CD4-positive, alpha-beta memory T cell (primary cell): ENCODE measurements at places on chromosomes 2 and 18.

- no peak for DNase-seq
Observed at GRCh38 chr2:15141211-15141610, 419.9 kb downstream of the NBAS start.

GRCh38 chr18:22428672-22429071 is 11.0 kb upstream of the CTAGE1 start:
- DNase-seq: no peak

GRCh38 chr2:105287692-105288091 is 41.8 kb downstream of the TGFBRAP1 start:
- peak; percentile 4 for DNase-seq

- no peak for DNase-seq
Observed at GRCh38 chr2:4507661-4508060, 804.3 kb downstream of the DCDC2C start.

DNA sequence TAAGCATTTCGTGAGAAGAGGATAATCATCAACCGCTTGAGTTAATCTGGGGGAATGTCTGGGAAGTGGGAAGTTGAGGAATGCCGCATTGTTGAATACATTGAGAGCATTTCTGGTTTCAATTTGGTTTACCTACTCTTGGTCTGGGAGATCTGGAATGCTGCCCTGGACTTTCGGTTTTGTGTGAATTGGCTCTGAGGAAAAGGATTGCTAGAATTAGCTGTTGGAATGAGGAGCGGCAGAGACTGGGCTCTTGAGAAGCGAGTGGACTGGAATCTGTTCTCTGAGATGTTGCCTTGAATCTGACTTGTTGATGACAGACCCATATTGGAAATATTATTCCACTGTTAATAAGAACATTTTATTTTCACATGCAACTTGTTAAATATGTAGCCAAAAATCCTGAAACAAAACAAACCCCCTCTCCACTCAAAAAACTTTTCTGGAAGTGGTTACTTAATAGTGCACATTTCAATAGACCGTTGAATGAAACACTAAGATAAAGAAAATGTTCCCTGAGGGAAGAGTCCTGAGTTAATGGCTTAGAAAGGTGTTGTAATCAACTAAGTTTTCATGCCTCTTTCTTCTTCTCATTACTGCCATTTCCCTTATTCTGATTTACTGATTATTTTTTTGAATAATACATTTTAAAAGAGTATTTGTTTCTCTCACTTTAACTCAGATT is 50.8 kb downstream of the PTPRM start:
- DNase-seq: no peak

GRCh38 chr2:71226096-71226964 is 573 bp downstream of the PAIP2B start:
- DNase-seq: peak; percentile 19

- peak; percentile 44 for DNase-seq
Observed at GRCh38 chr2:156321243-156321904, 11.1 kb downstream of the NR4A2 start.

- no peak for DNase-seq
Observed at GRCh38 chr2:3125001-3125760, 252.4 kb downstream of the EIPR1 start.

DNA sequence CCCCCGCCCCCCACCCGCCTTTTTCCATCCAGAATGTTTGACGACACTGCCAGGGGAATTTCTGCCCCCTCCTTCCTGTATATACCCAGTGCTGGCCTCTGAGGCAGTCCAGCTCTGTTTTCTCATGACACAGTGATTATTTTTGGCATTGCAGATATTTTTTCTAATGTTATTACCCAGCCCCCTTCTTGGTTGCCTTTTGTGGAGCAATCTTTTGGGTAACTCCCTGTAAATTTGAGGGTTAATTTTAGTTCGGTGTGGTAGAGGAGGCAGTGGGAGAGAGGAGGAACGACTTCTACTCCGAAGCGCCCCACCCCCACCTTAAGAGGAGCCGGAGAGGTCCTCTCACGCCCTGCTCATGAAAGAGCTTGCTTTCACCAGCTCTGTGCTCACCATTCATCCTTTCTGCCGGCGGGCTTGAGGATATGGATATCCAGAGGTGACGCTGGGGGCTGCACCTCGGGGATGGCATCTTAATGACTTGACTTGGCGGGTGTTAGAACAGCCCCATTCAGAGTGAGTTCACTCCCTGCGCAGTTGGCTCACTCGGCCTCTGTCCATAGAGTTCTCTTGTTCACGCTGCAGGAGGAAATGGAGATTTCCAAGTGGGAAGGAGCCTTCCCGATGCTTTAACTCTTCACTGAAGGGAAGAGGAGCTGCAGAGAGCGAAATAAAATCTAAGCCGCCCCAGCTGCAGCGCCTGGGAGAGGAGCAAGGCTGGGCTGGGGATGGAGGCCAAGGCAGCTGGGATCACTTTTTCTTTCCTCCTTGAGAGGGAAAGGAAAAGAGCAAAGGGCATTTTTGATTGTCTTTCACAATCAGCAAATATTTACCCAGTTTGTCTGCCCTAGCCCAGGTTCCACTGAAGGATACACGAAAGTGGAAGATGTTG is 38.4 kb downstream of the EPAS1 start:
- no peak for DNase-seq

GRCh38 chr2:39179974-39180960 is 59.4 kb upstream of the SOS1 start:
- no peak for DNase-seq

- DNase-seq: no peak
Observed at GRCh38 chr2:219777388-219777787, 150.0 kb downstream of the SLC4A3 start.

- no peak for DNase-seq
Observed at GRCh38 chr2:197993830-197994229, 189.4 kb downstream of the PLCL1 start.

GRCh38 chr2:179966778-179967394 is 40.2 kb downstream of the CWC22 start:
- no peak for DNase-seq

DNA sequence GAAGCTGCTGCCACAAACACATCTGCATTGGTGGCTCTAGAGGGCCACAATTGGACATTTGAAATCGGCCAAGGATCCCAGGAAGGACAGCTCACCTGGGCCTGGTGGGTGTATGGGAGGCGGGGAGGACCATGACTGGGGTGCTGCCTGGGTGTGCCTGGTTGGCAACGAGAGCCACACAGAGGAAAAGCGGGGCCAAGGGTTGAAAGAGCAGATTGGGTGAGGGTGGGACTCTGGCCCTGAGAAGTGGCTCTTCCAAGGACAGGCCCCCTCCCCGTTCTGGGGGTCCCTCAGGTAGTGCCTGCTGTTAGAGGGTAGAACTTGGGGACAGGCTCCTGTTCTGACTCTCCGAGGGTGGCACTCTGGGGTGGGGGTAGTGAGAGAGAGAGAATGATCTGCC is 102.9 kb downstream of the CLIP4 start:
- no peak for DNase-seq

DNA sequence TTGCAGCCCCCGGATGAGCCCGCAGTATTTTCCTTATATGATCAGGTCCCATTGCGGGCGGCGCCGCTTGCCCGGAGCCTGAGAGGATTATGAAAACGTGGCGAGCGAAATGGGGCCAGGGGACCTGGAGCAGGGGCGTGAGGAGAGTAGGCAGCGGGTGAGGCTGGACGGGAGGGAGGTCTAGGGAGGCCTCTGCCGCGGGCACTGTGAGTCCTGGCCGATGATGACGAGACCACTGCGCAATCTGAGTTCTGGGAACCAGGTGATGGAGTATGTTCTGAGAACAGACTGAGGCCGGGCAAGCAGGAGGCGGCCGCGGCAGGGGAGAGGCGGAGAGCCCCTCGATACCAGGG is 790 bp upstream of the ACAA2 start:
- DNase-seq: no peak

DNA sequence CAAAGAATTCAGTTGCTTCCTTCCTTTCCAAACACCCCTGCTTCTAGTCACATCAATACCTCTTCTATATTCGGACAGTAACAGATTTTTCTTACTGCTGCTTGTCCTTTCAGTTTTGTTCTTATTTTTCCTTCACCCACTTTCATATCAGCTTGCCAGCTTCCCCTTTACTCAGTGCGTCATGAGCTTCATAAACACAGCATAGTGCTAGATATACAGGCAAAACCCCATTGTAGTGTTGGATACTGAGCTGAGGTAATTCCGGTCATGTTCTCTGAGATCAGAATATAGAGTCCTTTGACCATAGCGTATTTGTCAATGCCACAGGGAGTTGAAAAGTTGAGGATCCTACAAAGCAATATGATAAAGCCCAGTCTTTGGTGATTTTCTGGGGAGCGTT is 2.4 kb downstream of the FARP2 start:
- no peak for DNase-seq

GRCh38 chr2:67923696-67924095 is 139.1 kb downstream of the C1D start:
- no peak for DNase-seq

GRCh38 chr2:58052978-58053377 is 6.4 kb downstream of the VRK2 start:
- DNase-seq: no peak

DNA sequence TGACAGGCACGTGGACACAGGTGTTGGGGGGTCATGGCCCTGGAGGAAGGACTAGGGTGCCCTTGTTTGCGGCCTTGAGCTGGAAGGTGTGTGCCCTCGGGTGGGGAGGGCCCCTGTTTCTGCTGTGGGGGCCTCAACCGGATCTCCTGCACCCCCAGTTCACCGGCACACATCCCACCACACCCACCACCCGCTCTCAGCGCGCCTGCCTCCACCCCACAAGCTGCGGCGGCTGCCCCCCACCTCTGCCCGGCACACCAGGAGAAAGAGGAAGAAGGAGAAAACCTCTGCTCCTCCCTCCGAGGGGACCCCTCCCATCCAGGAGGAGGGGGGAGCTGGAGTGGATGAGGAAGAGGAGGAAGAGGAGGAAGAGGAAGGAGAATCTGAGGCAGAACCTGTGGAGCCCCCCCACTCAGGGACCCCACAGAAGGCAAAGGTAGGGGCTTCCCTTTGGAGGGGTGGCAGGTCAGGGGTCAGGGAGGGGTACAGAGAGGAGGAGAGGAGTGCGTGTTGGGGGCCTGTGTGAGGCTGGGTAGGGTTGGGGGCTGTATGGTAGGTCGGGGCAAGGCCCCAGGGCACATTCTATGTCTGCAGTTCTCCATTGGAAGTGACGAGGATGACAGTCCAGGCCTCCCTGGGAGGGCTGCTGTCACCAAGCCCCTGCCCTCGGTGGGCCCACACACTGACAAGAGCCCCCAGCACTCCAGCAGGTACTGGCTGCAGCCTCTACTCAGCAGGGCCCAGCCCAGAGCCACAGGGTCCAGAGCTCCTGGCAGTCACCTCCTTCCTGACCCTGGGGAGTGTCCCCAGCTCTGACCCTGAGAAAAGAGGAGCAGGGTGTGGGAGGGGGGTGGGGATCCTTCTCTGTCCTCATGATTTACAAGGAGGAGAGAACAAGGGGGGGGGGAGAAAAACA is 1.8 kb downstream of the SLC4A3 start:
- no peak for DNase-seq

DNA sequence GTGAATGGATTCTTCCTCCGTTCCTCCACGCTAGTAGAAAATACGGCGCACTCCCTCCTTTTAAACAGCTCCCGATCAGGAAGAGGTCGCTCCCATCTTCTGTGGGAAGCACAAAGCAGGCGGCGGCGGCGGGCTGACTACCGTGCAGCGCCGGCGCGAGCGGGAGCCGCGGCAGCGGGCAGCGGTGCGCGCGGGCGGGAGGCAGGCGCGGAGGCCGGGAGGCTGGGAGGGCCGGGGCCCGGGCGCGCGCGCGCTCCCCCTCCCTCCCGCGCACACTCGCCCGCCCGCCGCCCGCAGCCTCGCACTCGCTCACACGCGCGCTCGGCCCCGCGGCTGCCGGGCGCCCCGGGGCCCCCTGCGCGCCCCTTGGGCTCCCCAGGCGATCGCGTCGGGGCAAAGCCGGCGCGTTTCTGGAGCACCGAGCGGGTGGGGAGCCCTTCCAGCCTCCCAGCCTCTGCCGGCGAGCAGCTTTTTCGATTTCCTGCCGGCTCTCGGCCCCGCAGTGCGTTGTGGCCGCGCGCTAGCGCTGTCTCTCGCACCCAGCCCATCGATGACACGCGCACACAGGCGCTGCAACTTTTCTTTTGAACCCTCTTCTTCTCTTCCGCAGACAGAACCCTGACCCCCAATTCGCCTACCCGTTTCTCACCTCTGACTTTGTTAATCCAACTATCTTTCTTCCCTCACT is at the start of gene SLC8A1:
TSS of gene SLC8A1 (minus strand) at position 173 of the 688 bp plus-strand sequence.
- DNase-seq: no peak

DNA sequence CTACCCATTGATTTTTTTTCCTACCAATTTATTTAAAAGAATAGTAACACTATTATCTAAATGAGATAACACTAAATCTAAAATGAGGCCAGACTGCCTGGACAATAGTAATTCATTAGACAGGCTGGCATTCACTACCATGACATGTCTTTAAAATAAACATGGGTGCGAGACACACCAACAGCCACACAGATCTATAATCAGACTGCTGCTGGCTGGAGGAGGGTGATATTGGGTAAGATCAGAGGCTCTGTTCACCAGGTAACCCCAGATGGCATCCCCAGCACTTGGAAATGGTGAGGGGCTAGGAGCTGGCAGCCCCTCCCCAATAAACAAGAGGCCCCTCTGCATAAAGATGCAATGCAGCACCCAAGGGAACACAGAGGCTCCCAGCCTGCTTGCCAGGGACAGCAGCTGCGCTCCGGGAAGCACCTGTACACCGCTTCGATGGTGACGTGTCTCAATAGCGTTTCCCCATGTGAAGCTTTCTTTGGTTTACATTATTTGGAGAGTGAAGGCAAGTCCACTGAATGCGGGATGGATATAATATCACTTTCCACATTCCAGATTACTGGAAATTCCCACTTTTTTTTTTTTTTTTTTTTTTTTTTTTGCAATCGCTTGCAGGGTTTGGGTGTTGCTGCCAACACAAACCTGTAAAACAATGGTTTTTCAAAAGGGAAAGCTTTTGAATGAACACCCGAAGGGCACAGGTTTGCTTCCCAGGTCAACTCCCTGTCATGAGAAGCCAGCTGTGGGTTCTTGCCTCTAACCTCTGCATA is 159.0 kb downstream of the ZNF516 start:
- no peak for DNase-seq

- no peak for DNase-seq
Observed at GRCh38 chr18:10928772-10929373, 220.5 kb downstream of the PIEZO2 start.

DNA sequence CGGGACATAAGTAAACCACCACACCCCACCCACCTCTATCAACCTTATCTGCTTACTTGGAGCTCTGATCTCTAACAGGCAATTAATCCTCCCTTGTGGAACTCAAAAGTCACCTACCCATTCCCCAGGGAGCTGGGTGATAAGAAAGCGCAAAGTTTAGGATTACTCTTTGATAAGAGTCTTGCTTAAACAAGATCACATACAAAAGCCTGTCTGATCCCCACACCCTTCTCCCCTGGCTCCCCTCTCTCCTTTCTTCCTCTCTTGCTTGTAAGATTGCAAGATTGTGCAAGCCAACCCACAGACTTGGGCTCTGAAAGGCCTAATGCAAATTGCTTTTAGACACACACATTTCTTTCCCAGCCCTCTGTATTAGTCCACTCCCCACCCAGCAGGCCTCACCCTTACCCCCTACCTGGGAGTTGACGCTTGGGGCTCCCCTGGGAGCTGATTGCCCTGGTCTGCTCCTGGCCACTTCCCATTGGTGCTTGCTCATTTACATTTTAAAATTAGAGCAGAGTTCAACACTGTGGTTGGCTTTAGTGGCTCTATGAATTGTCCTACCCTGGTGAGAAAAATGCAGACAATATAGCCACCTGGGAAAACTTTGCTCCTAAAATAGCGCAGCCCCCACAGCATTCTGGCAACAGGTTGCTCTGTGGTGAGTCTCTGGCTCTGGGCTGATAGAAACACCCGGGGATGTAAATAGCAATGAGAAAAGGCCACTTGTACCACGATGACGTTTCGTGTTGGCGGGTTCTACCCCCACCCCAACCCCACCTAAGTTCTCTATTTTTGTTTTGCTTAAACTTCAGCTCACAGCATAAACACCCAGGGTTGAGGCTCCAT is 92.8 kb upstream of the MSH2 start:
- DNase-seq: no peak

GRCh38 chr2:161990741-161991140 is 83.3 kb downstream of the DPP4 start:
- no peak for DNase-seq
